ENCODE measurements at places on chromosomes 16 and 17.
A peak's percentile ranks its signal among the peaks of the same experiment; 100 is the strongest.

- DNase-seq: peak; percentile 28
These were observed 800 bp downstream of the COX4I1 start for GRCh38 chr16:85800321-85800669.

- DNase-seq: no peak
These were observed 64.6 kb downstream of the USP32 start for GRCh38 chr17:60327134-60327900.

GRCh38 chr16:78490431-78490830 is 391.0 kb downstream of the WWOX start:
- DNase-seq: no peak

- DNase-seq: no peak
These were observed 7.0 kb downstream of the G6PC3 start for GRCh38 chr17:44077595-44077909.

DNA sequence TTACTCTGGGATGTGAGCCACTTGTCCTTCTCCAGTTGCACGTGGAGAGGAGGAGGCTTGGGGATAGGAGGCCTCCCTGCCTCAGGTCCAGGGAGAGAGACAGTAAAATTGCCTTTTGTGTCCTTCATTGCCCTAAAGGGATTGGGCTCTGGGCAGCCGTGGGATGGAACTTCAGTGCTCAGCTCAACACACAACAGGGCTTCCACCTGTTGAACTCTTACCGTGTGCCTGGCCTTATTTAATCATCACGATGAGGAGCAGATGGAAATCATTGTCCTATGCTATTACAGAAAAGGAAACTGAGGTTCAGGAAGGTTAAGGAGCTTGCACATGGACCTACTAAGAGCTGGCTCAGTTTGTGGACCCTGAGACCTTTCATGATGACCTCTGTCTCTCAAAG is 92.4 kb upstream of the CDC42EP4 start:
- no peak for DNase-seq

- no peak for DNase-seq
These were observed 72.3 kb downstream of the CDK5R1 start for GRCh38 chr17:32558997-32559650.

DNA sequence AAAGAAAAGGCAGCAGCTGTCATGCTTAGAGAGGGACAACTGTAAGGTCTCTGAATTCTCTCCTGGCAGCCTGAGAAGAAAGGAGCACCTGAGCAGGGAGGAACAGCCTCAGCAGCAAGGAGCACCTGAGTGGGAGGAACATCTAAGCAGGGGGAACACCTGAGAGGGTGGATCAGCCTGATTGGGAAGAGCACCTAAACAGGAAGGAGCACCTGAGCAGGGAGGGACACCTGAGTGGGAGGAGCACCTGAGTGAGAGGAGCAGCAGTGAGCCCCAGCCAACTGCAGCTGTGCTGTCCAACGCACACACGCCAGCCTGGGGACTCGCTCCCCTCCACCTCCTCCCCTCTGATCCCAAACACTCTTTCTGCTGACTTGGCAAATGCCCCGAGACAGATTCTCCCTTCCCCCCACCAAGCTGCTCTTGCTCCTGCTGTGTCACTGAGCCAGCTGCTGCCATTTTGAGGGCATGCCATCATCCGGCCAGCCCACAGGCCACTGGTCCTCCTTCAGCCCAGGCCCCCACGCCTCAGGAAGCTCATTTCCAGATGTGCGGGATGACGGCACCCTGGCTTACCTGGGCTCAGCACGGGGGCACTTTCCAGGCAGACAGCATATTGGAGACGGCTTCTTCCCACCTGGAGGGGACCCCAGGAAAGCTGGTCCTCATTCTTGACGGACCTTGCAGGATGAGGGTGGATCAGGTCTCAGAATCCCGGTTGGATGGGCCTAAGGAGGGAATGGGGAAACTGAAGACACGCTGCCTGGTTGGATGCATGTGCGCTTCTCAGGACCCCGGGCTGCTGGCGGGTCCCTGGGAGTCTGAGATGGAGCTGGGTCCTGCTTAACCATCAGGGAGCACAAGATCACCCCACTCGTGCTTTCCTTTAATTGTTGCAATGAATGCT is 57.7 kb upstream of the RBFOX3 start:
- DNase-seq: no peak

DNA sequence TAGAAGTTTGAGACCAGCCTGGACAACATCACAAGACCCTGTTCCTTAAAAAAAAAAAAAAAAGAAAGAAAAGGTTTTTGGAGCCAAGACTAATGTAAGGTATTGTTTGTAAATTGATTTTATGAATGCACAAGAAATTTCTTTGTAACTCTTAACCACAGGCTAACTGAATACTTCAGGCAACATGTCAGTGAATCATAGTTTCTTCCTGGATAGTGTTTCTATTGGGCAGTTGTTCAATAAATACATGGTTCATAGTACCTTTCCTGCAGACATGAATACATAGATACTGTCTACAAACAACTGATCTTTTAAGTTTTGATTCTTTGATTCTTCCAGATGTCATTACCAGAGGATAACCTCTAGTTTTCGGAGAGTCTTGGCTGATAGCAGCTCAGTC is 11.6 kb downstream of the DDX42 start:
- DNase-seq: no peak

- DNase-seq: no peak
These were observed 5.9 kb upstream of the C16orf95 start for GRCh38 chr16:87322833-87323726.

DNA sequence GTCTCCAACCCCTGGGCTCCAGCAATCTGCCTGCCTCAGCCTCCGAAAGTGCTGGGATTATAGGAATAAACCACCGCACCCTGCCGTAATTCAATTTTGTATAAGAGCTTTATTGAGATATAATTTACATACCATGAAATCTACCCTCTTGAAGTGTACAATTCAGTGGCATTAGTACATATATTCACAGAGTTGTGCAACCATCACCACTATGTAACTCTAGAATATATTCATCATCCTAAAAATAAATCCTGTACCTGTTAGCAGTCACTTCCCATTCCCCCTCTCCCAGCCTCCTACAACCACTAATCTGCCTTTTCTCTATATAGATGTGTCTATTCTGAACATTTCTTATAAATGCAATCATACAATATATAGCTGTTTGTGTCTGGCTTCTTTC is 26.1 kb downstream of the TOM1L2 start:
- DNase-seq: no peak

DNA sequence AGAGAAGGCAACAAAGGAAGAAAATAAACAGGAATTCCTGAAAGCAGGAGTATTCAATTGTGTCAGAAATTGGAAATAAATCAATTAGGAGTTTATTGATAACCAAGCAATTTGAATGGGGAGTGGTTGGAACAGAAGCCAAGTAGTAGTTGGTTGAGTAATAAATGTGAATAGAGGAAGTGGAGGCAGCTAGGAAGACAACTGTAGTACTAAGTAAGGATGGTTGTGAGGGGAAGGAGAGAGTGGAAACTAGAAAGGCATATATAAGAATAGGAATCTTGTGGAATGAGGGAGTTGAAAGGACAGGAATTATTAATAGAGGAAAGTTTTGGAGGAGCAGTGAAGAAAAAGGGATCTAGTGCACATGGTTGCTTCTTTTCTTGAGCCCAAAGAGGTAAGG is 34.4 kb downstream of the NFAT5 start:
- DNase-seq: no peak

GRCh38 chr16:3637371-3637923 is 17.0 kb upstream of the DNASE1 start:
- peak; percentile 70 for DNase-seq

- no peak for DNase-seq
These were observed 6.3 kb upstream of the RGS9 start for GRCh38 chr17:65130832-65131231.

GRCh38 chr17:17890773-17891759 is 54.3 kb upstream of the SREBF1 start:
- DNase-seq: peak; percentile 51

DNA sequence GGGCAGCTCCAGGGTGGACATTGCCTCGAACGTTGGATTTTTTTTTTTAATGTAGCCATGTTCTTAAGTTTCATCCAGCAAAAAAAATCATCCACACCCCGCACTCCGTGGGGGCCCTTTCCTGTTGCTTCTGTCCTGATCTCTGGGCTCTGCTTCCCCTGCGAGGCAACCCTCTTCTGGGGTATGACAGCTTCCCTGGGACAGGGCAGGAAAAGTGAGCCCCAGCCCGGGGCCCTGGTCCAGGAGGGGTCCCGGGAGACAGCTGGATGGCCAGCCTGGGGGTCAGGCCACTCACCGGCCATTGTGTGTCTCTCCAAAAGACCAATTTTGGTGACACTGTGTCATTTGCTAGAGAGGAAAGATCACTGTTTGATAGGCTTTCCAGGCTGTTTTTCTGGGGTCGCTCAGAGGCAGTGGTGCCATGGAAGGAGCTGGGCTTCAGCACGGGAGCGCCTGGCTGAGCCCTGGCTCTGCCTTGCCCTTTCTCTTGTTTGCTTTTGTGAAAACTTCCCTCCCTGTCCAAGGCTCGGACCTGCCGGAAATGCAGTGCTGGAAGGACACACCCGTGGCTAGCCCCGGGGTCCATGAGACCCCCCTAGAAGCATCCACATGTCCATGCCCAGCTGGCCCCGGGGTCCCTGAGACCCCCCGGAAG is 41.0 kb upstream of the CHMP6 start:
- DNase-seq: no peak

DNA sequence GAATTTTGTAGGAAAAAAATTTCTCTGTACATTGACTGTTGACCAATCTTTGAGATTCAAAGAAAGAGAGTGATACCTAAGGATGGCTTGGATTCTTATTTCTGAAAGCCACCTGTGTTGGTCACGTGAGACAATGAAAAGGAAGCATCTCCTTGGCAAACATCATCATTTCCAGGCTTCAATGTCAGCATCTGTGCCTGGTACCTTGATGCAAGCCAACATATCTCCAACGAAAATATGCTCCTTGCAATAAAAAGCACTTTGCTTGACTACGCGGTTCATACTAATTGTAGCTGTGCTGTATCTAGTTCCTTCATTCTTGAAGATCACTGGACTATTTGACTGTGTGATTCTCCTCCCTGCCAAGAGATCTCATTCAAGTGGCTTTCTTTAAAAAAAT is 503.4 kb upstream of the PSMD7 start:
- no peak for DNase-seq

DNA sequence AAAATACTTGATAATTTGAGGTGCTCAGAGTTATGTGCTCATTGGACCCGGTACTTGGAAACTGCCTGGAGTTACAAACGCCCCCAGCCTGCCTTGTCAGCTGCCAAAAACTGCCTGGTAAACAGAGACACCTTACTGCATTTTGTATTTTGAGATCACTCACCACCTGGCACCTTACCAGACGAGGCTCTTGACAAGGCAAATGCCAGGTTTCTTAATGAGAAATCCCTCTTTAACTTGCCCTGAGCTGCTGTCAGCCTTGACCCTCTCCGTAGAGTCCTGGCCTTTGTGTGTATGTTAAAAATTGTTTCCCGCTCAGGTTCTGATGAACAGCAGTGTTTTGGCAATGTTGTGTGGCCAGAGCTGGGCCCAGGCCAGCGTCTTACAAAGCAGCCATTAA is 28.8 kb downstream of the SYT17 start:
- no peak for DNase-seq

GRCh38 chr17:39605492-39606433 is 2.0 kb downstream of the NEUROD2 start:
- DNase-seq: no peak

- no peak for DNase-seq
These were observed 38.8 kb downstream of the NUP88 start for GRCh38 chr17:5380491-5381135.

DNA sequence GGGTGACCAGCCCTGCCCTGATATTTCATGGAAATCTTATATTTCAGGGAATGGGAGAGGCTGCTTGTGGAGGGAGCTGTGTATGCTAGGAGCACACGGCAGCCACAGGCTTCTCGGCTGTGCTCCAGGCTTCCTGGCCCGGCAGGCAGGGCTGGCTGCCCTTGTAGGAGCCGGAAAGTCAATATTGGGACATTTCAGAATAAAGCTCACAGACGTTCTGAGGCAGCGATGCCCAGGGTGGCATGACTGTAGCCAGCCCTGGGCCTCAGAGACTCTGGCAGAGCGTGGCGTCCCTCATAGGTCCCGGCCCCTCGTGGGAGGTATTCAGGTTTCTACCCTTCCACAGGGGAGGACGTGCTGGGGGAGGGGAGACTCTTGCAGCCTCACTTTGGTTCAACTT is 65.7 kb downstream of the BANP start:
- no peak for DNase-seq

DNA sequence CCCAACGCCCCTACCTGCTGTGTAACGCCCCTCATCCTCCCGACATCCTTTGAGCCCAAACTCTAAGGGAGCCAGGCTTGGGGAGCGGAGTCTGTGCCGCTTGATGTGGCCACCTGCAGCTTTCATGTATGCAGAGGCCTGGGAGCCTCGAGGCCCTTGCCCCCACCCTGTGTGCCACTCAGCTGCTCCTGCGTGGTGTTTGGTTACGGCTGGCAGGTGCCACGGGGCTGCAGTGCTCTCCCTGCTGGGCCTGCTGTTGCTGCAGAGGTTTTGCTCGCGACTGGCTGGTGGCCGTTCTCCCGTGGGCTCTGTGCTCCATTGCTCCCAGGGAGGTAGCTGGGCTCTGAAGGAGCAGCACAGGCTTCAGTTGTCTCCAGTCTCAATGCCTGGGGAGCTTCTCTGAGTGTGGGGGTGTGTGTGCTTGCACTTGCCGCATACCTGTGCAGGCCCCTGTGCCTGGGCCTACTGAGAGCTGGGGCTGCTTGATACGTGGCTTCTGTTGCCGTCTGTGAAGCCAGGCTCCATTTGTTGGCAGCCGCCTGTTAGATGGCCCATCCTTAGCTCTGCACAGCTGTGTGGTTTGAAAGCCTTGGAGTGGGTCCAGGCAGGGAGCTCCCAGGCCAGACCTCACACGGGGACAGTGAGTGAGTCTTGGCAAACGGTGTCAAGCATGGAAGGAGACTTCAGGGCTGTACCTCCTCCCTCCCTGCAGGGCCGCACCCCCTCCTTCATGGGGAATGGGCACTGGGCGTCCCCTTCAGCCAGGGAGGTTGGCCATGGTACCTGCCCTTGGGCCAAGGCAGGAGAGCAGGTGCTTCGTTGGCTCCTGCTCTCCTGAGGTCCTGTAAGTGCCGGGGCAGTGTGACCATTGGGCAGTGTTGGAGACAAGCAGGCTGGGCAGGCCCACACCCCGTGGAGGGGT is 47.2 kb downstream of the PDPK1 start:
- no peak for DNase-seq

DNA sequence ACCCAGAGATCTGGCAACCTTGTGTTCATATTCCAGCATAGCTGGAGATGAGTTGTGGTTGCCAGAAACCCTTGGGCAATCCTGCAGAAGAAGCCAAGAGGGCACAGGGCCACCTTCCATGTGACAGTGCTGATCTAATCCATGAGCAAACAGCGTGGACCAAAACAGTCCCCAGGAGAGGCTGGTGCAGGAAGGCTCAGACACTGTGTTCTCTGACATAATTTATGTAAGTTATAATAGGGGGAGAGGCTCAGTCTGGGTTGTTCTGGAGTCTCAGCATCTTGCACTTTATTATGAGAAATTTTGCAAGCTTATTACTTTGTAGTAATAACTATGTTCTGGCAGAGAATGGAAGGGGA is 273.9 kb downstream of the HAPSTR1 start:
- DNase-seq: peak; percentile 38

GRCh38 chr17:13792314-13792713 is 190.6 kb upstream of the HS3ST3A1 start:
- DNase-seq: no peak

- no peak for DNase-seq
These were observed 48.5 kb downstream of the ZNF18 start for GRCh38 chr17:11948789-11949188.
